ENCODE measurements at places on chromosomes 7 and 10. TPM values are rescaled to one million over a fixed set of nuclear protein-coding genes. Genes with fewer than 3 reads are reported as not detected.

The MOGAT3 gene
- total RNA-seq = not detected

The UPF2 gene
- total RNA-seq = 15.1 TPM

The EPDR1 gene
- 14.8 TPM for total RNA-seq

The WBP1L gene
- total RNA-seq = 39.2 TPM

The LBX1 gene
- total RNA-seq = not detected

The CLDN4 gene
- total RNA-seq = under 0.01 TPM
